ENCODE measurements at places on chromosomes 12 and 14. TPM values are rescaled to one million over a fixed set of nuclear protein-coding genes. Genes with fewer than 3 reads are reported as not detected.

ADCY6 gene
- total RNA-seq: 12.0 TPM

TAS2R42 gene
- total RNA-seq: not detected

EPS8 gene
- 39.1 TPM for total RNA-seq

DTX1 gene
- 0.32 TPM for total RNA-seq

DBX2 gene
- total RNA-seq: not detected

USP15 gene
- total RNA-seq: 28.9 TPM

GNB3 gene
- 2.0 TPM for total RNA-seq

NRL gene
- 1.0 TPM for total RNA-seq

MNAT1 gene
- 41.1 TPM for total RNA-seq

CFAP73 gene
- 0.11 TPM for total RNA-seq

TMEM117 gene
- total RNA-seq: 2.8 TPM

RIPK3 gene
- not detected for total RNA-seq

GPRC5D gene
- not detected for total RNA-seq

LRTM2 gene
- not detected for total RNA-seq

MSI1 gene
- total RNA-seq: 1.5 TPM

ANP32D gene
- total RNA-seq: not detected

GPR135 gene
- 1.0 TPM for total RNA-seq

Data from A549 treated with CpdA at 1 μM for 4 hours (cell line).